ENCODE measurements at places on chromosomes 5 and 9. TPM values are rescaled to one million over a fixed set of nuclear protein-coding genes. Genes with fewer than 3 reads are reported as not detected.

The URM1 gene
- 87.1 TPM for total RNA-seq

The ZNF883 gene
- total RNA-seq: 0.74 TPM

The SPINK6 gene
- total RNA-seq: 0.26 TPM

The IL17B gene
- not detected for total RNA-seq
